ENCODE measurements at places on chromosomes 3 and 15.

- no peak for DNase-seq
Observed at GRCh38 chr3:6601374-6601773, 259.5 kb upstream of the GRM7 start.

DNA sequence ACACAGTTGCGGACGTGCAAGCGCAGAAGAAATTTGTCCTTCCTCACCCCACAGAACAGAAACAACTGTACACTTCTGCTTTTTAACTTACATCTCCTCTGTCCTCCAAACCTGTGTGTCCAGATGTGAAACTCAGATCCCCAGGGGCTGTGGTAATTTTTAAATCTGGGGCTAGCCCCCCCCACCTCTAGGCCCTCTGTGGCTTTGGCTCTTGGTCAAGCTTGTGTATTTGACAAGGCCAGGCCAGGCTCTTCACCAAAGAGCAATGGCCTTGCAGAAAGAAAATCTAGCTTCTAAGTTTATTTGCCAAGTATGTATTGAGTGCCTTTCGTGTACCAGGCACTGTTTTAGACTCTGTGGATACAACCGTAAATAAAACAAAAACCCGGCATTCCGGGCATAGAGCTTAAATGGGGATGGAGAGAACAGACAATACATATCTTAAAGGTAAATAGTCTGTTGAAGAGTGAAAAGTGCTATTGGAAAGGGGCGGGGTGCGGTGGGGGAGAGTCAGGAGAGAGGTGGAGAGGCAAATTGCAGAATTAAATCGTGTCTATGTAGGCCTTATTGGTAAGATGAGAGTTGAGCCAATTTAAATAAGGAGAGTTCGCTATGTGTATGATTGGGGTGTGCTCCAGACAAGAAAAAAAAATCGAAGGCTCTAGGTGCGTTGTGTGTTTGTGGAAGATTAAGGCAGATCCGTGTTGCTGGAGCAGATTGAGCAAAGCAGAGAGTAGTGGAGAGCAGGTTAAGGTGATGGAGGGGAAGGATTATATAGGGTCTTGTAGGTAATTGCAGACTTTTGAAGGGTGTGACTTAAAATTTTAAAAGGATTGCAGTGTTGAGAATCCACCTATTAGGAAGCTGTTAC, 781 bp upstream of the DPH6 start:
- DNase-seq = no peak

GRCh38 chr15:36363335-36363734, 216.1 kb upstream of the CDIN1 start:
- DNase-seq = no peak

DNA sequence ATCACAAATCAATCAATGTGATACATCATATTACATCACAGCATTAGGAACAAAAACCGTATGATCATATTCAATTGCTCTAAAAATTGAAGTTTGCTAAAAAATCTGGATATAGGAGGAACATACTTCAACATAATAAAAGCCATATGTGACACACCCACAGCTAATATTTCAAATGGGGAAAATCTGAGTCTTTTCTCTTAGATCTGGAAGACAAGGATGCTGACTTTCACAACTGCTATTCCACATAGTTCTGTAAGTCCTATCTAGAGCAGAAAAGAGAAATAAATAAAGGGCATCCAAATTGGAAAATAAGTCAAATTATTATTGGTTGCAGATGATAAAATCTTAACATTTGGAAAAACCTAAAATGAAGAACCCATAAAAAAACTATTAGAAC, 256.8 kb upstream of the SGO1 start:
- DNase-seq = no peak

DNA sequence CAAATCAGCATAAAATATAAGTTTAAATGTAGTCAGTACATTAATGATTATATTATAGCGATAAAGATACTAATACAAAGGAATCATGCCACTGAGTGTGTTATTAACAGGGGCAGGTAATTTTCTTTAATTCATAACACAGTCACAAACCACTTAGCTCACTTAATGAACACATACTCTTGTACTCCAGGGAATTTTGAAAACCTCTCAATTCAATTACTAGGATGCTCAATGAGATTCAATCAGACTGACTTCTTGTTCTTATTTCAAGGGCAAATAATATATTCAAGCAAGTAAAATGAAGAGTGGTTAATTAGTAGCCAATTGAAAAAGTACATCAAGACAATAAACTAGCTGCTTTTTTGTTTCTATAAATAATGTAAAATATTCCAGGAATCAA, 5.8 kb upstream of the SUCNR1 start:
- DNase-seq = no peak

GRCh38 chr15:39752246-39752645, 30.4 kb downstream of the FSIP1 start:
- no peak for DNase-seq
